ENCODE measurements at places on chromosomes 11 and 22.

DNA sequence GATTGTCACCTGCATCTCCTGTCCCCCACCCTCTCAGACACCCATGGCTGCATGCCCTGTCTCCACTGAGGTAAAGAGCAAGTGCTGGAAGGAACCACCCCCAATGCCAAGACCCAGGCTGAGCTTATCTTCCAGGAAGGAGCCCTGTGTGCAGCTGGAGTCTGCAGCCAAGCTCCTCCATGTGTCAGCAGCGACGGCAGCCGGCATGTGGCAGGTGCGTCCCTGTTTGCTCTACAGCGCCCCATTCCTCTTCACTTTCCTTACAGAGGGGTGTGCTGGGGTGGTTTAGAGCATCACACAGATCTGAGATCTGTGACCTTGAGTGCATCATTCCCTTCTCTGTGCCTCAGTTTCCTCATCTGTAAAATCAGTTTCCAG, 7.7 kb upstream of the MN1 start:
- DNase-seq: no peak

DNA sequence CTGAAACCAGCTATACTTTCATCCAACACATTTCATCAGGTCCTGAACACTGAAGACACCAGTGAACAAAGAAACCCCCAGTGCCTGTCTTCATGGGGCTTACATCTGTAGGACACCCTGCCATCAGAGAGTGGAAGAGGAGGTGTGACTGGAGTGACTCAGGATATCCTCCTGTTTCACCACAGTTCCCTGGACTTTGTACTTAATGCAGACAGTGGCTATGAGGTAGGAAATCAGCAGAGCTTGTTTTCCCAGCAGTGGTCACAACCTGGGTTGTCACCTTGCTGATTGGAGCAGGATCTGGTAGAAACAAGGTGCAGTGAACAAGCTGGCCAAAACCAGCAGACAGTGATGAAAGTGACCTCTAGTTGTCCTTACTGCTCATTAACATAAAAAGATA, 128.8 kb downstream of the KIRREL3 start:
- no peak for DNase-seq

DNA sequence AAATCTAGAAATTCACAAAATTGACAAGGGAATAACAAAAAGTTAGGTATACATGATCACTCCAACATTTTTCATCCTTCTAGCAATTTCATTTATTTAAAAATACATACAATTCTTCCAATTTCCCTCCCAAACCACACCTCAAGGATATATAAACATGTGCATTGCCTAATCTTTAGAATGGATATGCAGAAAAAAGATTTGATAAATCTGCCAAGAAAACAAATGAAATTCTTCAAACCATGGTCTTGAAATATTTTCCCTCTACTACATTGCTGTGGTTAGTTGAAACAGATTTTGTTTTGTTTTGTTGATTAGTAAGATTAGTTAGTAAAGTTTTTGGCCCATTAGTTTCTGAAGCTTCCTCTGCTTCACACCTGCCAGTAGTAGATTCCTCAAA, 703.3 kb upstream of the CCDC179 start:
- DNase-seq: no peak

DNA sequence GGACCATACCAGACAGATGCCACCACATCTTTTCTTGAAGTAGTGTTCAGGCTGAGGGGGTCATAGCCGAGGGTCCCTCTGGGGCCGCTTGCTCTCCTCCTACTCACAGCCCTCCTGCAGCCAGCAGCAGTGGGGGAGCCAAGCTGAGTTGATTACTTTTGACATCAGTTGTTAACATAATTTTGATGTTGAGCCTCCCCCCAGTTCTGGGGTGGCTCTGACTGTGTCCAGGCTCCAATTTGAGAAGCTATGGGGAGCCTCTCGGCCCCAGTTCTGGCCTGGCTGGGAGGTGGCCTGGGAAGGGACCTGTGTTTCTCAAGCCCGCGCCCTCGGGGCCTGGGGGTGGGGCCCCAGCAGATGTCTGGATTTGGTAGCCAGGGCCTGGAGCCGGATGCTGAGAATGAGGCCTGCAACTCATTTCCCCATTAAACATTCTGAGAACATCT, 47.9 kb downstream of the KCNQ1OT1 start:
- no peak for DNase-seq

GRCh38 chr11:96082002-96082899, 158.3 kb upstream of the MTMR2 start:
- DNase-seq: no peak

GRCh38 chr11:14054116-14055107, 91.9 kb downstream of the SPON1 start:
- no peak for DNase-seq

- no peak for DNase-seq
Measured at GRCh38 chr22:19635644-19636043, 78.7 kb upstream of the SEPTIN5 start.

GRCh38 chr11:76207642-76208401, 1.5 kb upstream of the WNT11 start:
- DNase-seq: peak; percentile 80

- DNase-seq: no peak
Measured at GRCh38 chr11:17408026-17408425, 19.6 kb upstream of the KCNJ11 start.

DNA sequence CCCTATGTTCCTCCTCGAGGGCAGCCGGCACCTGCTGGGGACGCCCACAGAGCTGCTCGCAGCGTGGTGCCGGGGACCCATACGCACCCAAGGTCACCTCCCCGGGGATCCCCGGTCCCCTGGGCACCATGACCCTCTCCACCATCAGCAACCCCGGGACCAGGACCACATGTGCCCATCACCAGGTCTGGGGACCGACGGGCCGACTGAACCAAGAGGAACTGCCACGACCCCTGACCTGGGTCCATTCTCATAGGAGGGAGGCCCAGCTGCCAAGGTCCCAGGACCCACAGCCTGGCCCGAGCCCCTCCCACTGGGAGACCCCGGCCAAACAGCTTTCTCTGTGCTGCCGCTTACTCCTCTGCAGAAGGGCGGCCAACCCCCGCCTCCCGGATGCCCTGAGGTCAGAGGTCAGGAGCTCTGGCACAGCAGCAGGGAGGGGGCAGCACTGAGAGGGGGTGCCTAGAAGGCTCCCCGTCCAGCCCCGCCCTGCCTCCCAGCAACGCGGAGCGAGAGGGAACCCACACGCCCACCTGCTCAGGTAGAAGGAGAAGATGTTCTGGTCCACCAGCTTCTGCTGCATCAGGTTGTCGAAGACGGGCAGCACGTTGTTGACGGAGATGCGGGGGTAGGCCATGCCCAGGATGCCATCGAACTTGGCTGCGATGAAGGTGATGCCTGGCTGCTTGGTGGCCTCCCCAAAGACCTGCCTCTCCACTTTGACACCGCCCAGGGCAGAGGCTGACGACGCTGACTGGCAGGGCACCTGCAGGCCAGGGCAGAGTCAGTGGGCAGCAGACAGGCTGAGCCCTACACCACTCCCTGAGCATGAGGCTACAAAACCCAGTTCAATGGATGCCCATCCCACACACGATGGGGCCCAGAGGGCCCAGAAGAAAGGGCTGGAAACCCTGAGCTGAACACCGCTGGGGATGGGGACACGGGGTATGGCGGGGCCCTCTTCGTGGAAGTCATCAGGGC, 6.6 kb downstream of the CTSD start:
- DNase-seq: no peak

DNA sequence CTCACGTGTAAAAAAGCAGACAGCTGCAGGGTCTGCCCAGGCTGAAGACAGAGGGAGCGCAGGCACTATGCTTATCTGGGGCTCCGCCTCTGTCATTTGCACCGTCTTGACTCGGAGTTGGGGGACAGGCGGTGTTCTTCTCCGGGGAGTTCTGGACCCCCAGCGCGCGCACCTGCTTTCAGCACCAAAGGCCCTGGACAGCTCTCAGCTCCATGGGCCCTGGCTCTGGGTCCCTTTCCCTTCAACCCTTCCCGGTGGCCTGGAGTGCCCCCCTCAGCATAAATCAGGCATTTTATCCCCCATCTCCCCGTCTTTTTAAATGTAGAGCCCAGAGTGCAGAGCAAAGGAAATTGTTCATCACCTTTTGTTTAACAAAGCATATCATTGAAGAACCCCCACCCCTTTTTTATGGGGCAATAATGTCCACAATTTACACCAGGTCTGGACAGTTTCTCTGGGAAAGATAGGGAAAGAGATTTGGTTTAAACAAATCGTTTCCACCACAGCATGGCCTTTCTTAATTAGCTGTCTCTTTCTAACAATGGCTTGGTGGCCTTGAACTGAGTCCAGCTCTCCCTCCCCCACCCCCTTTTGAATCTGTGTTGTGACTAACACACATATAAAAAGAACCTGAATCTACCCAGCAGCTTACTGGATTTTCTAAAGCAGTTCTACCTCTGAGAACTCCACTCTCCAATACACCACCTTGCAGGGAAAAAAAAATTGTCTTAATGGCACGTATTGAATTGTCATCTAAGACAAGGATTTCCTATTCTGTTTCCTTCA, 1.7 kb downstream of the SEZ6L start:
- DNase-seq: no peak

DNA sequence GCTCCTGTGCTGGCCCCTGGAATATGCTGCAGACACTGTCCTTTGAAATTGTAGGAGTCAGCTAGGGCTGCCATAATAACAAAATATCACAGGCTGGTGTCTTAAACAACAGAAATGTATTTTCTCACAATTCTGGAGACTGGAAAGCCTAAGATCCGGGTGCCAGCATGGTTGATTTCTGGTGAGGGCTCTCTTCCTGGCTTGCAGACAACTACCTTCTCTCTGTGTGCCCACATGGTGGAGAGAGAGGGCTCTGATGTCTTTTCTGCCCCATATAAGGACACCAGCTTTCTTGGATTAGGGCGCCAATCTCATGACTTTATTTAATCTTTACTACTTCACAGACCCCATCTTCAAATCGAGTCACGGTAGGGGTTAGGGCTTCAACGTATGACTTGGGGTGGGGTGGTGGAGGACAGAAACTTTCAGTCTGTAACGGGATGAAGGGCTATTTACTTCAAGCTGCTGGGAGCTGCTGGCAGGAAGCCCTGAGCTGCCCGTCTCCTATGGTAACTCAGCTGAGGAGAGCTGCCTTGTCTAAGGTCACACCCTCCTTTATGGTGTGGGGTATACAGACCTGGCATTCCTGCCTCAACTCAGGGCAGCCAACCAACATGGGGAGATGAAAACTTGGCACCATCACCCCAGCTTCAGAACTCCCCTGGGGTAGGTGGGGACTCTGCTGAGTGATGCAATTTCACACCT, 142.9 kb upstream of the ZBED5 start:
- DNase-seq: no peak

DNA sequence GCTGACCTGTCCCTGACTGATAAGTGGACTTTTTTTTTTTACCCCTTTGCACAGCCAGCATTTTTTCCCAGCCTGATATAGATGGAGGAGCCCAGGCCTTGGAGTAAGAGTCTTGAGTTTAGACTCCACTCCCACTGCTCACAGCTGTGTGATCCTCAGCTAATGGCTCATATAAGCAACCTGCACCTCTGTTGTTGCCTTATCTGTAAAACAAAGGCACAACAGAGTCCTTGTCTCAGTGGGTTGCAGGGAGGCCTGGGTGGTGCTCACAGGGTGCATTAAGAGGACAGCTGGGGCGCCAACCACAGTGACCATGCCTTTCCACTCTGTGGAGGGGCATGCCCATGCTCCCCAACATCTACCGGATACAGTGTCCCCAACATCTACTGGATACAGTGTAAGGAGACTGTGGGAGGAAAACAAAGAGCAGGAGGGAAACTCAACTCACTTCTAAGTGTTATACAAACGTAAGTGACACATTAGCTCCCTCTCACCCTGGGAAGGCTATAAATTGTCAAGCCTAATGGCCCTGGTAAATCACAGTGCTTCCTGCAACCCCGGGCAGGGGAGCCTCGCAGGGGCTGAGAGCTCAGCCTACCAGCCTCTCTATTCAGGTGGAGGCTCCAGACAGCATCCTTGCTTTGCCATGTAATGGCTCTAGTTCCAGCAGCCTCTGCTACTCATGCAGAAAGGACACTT, 109.5 kb downstream of the TENM4 start:
- no peak for DNase-seq

DNA sequence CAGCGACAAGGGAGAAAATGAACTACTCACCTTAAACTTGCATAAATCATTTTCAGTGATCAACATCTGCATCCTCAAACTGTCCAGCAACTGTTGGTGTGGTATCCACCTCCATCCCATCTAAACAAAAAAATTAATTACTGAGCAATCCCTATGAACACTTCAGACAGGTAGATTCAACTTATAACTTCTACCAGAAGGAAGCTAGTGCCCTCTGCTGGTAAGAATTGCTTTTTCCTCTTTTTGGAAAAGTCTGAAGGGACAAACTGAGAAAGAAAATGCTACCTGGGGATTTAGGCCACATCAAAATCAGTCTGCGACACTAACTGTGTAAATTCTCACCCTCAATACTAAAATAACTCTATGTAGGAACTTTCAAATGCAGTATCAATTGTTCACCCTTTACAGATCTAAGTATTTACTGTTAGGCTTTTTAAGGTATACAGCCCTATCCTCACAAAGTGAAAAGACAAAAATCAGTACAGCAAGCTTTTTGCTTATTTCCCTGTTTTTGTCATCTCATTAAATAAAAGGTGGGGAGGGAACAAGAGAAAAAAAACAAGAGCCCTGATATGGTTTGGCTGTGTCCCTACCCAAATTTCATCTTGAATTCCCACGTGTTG, 17.9 kb downstream of the CLNS1A start:
- peak; percentile 58 for DNase-seq

GRCh38 chr11:21289686-21290085, 620.3 kb downstream of the NELL1 start:
- no peak for DNase-seq

- DNase-seq: no peak
Measured at GRCh38 chr11:61828379-61828628, 204 bp downstream of the FADS2 start.

DNA sequence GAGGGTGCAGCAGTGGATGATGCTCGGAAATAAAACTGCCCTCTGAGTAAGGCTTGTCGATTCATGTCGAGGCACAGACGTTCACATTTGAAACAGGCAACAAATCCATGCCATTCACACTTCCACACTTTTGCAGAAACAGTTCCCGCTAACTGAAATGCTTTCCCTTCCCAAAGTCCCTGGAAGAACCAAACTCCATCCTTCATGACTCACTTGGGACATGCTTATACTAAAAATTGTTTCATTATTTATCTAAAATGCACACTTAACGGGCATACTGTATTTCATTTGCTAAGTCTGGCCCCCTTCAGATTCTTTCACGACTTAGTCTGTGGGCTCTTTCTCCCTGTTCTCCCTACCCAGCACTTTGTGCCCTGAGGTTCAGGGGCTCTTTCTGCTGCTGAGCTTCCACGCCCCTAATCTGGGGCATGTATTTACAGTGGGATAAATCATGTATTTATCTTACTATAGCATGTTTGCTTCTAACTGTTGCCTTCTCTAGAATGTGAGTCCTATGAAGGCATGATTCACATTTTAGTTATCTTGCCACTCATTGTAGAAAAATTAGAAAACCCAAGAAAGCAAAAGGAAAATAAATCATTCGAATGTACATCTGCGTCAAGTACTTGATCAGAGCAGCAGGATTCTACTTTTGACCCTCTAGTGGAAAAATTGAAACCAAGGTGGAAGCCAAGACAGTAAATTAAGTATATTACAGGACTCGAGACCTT, 12.5 kb downstream of the SCGB1A1 start:
- no peak for DNase-seq

Measured in CD4-positive, alpha-beta T cell treated with Interleukin-12 subunit alpha and Interleukin-12 subunit beta, for 1 hour (primary cell).